Endothelial cell of umbilical vein (primary cell): ENCODE measurements at places on chromosomes 3 and 15.

DNA sequence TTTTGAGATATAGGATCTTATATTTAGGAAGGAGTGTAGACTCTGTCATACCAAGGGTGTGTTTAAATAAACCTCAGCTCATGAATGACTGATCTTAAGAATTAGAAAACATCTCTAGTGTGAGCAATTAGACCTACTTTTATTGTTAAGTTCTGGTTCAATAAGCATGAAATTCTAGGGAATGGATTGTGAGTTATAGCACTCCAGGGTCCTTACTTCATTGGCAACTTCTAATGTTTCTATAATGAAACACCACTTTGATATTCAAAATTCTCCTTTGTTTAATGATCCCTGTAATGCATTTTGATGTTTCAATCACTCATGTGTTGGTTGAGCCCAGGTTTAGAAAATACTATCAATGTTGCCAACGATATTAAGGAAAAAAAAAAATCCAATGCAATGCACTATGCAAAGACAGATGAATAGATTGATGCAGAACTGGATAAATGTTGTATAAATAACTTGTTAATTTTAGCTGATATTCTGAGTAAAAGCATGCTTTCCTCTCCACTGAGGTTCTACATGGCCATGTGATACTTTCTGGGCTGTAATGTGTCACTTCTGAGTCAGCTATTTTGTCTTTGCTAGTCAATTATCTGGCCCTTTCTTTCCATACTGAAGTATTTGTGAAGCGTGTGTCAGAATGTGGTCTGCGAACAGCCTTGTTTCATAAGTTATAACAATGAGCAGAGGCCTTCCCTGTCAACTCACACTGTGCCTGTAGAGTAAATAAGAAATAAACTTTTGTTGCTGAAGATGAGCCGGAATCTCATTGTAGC is 1035.9 kb downstream of the PLOD2 start:
- no peak for DNase-seq

DNA sequence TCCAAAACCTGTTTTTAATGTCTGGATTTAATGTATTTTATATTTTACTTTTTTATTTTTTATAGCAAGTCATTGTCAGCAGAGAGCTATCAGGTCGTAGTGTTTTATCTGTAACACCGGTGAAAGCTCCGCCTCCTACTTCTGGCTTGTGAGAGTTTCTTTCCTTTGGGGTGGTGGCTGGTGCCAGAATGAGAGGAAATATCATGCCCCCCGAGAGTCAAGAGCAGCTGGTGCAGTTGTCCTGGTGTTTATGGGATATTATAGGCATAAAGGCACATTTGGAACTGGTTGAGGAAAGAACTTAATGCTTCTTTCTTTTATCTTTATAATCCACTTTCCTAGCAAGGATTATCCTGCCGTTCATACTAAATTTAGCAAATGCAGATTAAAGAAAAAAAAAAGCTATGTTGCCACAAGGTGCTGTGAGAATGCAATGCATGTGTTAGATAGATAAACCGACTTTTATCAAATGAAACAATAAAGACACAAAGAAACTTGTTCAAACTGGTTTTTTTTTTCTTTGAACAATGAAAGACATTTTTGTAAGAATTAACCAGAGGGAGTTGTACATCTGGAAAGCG is 260.1 kb upstream of the PLSCR5 start:
- no peak for DNase-seq

- DNase-seq, result no peak
Observed at GRCh38 chr15:62469874-62470688, 305.0 kb upstream of the C2CD4B start.

GRCh38 chr3:133053532-133053931 is 15.3 kb downstream of the TMEM108 start:
- DNase-seq, result no peak

GRCh38 chr15:100717596-100717995 is 115.2 kb downstream of the ASB7 start:
- no peak for DNase-seq

- no peak for DNase-seq
Observed at GRCh38 chr3:152779653-152780052, 55.3 kb upstream of the P2RY1 start.

DNA sequence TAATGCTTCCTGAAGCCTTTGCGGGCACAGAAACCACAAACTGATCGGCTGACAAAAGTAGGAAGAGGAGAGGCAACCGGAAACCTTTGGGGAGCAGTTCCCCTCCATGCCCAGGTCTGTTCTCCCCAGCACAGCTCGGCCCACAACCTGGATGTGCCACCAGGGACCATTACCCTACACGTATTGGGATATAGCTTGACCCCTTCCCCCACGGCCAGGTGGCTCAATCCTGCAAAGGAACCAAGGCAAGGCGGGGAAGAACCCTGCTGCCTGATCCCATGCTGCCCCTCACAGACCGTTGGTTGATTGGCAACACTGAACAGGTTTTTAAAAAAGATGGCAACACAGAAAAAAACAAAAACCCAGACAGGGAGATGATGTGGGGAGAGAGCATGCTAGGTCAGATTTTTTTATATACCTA is 19.7 kb upstream of the TCAIM start:
- no peak for DNase-seq

DNA sequence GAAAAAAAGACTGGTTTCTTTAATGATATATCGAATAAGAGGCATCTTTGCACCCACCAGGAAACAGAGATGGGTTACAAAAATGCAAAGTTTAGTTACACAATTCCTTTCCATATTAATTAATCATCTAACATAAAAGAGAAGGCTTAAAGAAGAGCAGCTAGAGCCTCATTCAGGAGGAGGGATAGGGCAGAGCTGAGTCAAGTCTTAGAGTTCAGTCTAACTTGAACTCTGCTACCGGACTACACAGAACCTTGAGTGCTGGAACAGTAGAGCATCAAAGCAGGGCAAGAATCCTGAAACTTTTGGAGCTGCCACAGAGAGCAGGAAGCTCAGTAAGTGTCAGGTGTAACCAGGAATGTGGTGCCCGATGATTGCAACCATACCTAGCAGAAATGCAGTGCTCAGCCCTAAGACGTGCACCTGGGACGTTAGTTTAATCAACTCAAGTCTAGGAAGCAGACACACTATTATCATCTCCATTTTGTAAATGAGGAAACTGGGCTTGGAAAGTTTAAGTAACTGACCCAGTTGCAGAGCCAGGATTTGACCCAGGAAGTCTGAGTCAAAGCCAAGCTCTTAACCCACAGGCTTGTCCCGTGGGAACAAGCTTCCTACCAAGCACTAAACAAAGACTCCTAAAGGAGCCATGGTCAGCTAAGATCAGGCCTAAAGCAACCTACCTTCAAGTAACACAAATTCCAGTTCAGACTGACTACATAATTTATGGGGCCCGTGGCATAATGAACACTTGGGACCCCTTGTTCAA is 187.4 kb downstream of the FOXP1 start:
- DNase-seq, result peak; percentile 83

GRCh38 chr3:156360963-156361362 is 194.0 kb downstream of the SSR3 start:
- DNase-seq, result no peak

DNA sequence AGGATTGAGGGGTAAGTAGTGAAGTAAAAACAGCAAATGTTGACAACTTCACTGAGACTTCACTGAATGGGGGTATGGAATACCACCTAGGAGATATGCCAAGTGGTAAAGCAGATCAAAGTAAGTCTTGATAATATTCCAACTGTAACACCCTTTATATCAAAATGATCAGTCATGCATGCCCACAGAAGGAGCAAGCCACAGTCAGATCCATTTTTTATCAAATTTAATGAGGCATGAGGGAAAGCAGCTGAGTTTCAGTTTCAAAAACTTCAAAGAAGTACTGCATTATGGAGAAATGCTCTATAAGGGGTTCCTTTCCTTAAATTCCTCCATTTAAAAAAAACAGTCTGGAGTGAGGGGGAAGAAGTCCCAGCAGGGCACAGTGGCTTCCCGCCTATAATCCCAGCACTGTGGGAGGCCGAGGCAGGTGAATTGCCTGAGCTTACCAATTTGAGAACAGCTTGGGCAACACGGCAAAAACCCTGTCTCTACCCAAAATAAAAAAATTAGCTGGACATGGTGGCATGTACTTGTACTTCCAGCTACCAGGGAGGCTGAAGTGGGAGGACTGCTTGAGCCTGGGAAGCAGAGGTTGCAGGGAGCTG is 56.9 kb downstream of the TJP1 start:
- no peak for DNase-seq

GRCh38 chr3:77042343-77042742 is 2.4 kb downstream of the ROBO2 start:
- DNase-seq, result no peak

GRCh38 chr3:196169836-196170240 is 41.4 kb downstream of the ZDHHC19 start:
- no peak for DNase-seq

- peak; percentile 81 for DNase-seq
Observed at GRCh38 chr3:197522183-197522715, 33.5 kb downstream of the BDH1 start.
